ENCODE measurements at places on chromosomes 13 and 19.

GRCh38 chr13:71312923-71313322 lies 554.1 kb downstream of the DACH1 start:
- DNase-seq, result no peak

- DNase-seq, result no peak
Observed at GRCh38 chr13:40063278-40063698, 407.8 kb downstream of the COG6 start.

- DNase-seq, result no peak
Observed at GRCh38 chr19:8045872-8046568, 6.5 kb upstream of the CCL25 start.

- DNase-seq, result no peak
Observed at GRCh38 chr19:11090997-11091702, 1.9 kb downstream of the LDLR start.

DNA sequence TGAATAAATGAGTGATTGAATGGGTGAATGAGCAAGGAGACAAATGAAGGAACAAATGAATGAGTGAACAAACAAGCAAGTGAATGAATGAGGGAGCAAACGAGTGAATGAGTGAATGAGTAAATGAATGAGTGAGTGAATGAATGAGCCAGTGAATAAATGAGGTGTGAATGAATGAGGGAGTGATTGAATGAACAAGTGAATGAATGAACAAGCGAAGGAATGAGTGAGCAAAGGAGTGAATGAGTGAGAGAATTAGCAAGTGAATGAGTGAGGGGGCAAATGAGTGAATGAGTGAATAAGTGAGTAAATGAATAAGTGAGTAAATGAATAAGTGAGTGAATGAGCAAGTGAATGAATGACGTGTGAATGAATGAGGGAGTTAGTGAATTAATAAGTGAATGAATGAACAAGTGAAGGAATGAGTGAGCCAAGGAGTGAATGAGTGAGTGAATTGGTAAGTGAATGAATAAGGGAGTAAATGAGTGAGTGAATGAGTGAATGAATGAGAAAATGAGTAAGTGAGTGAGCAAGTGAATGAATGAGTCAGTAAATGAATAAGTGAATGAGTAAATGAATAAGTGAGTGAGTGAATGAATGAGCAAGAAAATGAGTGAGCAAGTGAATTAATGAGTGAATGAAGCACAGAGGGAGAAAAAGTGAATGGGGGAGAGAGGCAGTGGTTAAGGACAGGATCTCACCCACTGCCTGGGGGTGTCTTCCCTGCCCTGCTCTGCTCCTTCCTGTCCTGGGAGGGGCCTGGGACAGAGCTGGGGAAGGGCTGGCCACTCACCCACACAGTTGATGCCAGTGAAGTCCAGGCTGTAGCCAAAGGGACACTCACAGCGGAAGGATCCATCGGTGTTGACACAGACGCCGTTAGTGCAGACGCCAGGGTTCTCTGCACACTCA lies 36.4 kb downstream of the CCL25 start:
- no peak for DNase-seq

DNA sequence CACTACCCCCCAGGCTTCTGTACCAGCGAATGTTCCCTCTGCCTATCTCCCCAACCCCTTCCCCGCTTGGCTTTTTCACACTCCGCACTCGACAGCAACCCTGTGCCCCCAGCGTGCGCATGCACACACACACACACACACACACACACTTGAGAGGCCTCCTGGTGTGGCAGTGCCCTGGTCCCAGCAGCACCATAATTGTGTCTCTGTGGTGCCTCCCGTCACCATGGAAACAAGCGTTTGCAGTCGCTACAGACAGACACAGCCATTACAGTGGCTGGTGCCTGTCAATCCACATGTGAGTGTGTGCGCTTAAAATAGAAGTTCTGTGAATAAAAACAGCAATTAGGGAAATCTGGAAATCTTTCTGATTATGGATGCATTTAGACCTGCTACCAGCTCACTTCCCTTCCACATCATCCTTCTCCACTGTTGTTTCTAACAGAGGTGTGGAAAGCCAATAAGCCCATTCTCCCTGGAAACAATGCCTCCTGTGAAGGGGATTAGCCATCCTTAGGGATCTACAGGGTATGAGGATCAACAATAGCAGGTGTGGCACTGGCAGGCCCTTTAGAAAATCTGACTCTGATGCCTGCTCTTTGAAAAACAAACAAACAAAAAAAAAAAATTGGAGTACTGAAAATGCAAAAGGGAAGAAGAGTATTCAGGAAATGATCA lies 146.3 kb downstream of the DCLK1 start:
- no peak for DNase-seq

DNA sequence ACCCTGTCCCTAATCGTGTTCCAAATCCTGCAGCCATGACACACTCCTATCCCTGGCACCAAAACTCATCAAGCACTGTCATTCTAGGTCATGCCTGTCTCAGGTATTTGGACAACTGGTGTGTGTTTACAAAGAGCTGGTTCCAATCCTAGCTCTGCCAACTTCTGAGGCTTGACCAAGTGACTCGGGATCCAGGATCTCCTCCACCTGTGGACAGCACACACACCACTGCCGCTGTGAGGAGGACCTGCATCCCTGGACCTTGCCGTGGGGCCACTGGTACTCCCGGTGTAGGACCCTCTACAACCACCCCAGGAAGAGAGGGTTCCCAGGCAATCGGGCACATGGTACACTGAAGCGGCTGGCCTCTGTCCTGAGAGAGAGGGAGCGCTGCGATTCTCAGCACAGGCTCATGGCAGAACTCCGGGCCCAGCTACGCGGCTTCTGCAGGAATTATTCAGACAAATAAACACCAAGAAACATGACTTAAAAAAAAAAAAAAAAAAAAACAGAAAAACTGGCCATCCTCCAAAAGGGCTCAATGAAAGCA lies 20.4 kb downstream of the MLLT1 start:
- DNase-seq, result no peak

GRCh38 chr19:41427647-41428480 lies 690 bp upstream of the B3GNT8 start:
- peak; percentile 75 for DNase-seq

DNA sequence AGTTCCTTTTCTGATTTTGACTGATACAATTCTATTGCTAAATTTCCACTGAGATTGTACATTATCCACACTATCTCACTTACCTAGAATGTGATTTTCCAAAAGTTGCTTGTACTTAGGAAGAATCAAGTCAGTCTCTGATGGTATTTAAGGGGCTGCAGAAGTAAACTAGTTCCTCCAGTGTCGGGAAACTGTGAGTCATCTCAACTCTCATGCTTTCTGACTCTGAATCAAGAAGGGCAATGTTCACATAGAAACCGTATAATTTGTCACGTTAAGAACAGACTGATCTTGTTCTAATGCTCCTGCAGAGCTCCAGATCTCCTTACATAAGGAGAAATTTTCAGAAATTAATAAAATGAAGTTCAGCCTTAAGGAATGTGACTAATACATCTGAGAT lies 369.3 kb downstream of the KLF5 start:
- no peak for DNase-seq

DNA sequence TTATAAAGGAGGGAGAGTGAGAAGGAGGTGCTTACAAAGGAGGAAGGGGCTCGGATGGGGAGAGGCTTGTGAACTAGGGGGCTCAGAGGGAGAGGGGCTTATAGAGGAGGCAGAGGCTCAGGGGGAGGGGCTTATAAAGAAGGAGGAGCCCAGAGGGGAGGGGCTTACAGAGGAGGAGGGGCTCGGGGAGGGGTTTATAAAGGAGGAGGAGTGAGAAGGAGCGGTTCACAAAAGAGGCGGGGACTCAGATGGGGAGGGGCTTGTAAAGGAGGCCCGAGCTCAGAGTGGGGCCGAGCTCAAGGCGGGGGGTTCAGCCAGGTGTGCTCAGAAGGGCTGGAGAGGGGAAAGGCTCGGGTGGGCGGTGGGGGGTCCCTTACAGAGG lies 500 bp downstream of the SMIM24 start:
- no peak for DNase-seq

DNA sequence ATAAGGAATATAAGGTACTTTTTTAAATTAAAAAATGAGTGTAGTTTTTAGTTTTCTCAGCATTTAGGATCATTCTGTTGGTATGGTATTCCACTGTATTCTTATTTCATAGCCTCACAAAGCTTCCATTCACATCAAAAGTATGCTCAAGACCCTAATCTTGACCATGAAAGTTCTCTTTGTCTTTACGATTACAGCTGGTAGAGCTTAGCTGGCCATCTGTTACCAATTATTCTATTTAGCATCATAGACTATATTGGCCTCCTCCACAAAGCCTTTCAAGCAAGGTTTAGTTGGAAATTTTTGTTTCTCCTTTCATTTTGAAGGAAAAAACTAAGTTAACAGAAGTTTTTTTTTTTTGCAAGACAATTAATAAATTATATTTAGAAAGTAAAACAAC lies 245.1 kb downstream of the KCTD12 start:
- no peak for DNase-seq

DNA sequence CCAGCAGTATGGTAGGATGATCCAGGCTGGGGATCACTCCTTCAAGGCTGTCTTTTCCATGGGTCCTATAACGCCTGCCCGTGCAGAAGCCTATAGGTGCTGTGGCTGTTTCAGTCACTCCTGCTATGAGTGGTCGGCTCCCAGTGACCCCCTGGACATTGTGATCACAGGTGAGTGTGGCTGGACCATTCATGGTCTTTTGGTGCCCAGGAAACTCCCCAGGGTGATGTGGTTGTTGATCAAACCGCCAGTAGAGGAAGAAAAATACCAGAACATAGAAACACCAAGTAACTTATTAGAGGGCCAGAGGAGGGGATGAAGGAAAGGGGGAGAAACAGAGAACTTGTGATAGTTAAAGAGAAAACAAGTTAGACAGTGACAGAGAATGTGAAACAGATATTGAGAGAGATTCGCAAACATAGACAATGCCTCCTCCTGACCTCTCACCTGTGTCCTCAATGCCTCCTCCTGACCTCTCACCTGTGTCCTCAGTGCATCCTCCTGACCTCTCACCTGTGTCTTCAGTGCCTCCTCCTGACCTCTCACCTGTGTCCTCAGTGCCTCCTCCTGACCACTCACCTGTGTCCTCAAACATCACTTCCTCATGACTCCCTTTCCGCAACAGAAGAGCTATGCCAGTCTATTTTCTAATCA lies 19.4 kb downstream of the LAIR2 start:
- DNase-seq, result no peak

- DNase-seq, result no peak
Observed at GRCh38 chr19:55691561-55692481, 16.8 kb downstream of the EPN1 start.

DNA sequence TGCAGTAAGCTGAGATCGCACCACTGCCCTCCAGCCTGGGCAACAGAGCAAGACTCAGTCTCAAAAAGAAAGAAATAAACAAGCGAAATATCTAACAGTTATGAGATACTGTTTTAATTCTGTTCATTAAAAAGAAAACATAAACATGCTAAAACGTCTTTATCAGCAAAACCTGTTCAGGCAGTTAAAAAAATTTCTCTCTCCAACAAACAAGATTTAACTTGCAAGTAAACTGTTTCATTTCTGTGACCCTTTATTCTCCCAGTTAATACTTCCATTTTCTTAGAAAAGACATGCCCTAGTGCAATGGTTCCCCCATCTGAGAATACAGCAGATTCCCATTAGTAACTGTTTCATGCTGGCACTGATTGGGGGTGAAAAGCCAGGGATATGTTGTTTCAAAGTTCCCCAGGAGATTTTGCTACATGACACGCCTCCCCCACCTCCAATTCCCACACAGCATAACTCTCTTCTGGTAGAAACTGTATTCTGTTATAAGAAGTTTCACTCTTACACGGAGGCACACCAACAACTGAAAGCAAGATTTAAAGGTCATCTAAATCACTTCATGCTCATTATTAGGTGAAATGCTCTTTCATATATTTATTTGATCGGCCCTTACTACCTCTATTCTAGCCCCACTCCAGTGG lies 24.4 kb downstream of the ELF1 start:
- no peak for DNase-seq

- no peak for DNase-seq
Observed at GRCh38 chr13:101917475-101917810, 465.0 kb downstream of the ITGBL1 start.

DNA sequence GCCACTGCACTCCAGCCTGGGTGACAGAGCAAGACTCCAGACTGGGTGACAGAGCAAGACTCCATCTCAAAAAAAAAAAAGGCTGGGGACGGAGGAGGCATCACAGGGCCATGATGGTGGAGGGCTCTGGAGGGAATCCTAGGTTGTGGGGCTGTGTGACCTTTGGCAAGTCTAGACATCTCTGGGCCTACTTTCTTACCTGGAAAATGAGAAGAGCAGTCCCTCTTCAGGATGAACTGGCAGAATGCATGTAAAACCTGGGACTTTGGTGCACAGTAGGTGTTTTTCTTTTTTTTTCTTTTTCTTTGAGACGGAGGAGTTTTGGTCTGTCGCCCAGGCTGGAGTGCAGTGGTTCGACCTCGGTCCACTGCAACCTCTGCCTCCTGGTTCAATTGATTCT lies 13.7 kb downstream of the CIB3 start:
- no peak for DNase-seq

DNA sequence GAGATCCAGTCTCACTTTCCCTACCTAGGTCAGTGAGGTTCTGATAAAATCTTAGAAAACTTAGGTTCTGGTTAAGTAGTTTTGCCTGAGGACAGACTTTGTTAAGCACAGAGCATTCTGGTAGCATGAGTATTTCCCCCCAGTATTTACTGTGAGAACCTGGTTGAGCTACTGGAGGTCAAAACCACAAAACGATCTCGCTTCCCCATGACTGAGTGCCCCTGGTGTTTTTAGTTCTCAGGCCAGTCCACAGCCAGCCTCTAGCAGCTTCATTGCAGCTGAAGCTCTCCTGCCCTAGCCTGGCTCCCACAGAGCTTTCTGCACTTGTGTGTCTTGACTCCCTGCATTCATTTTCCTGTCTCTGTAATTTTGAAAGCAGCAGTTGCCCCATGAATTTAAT lies 1138.2 kb downstream of the UQCRFS1 start:
- no peak for DNase-seq

DNA sequence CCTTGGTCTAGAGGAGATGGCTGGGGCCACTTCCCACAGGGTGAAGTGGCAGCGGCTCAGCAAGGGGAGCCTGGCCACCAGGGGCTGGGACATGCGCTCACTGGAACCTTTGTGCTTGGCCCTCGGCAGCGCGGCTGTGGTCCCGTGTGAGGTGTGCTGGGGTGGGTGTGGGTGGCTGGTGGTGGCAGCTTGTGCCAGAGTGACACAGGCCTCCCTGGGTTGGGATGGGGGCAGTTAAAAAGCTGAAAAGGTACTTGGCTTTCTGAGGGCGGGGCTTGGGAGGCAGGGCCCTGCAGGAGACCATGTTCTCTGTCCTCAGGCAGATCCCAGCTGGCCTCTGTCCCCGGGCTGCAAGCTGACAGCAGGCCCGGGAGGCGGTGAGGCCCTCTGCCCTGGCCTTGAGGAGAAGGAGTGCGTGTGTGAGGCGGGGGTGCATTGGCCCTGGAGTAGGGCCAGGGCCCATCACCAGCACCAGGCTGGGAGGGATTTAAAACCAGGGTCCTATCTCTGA lies 17.3 kb downstream of the MPND start:
- no peak for DNase-seq

- no peak for DNase-seq
Observed at GRCh38 chr19:7318176-7318575, 24.0 kb upstream of the INSR start.

DNA sequence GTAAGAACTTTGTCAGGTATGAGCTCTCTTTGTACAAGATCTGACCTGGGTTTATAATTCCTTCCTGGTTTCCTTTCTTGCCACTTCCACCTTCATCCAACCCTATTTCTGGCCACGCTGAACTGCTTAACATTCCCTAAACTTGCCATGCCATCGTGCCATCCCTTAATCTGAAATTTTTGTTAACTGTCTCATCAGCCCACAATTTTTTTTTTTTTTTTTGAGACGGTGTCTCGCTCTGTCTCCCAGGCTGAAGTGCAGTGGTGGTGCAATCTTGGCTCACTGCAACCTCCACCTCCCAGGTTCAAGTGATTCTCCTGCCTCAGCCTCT lies 144.6 kb downstream of the GGACT start:
- no peak for DNase-seq
